Naive thymus-derived CD8-positive, alpha-beta T cell (primary cell): ENCODE measurements at places on chromosomes 11 and 22.

DNA sequence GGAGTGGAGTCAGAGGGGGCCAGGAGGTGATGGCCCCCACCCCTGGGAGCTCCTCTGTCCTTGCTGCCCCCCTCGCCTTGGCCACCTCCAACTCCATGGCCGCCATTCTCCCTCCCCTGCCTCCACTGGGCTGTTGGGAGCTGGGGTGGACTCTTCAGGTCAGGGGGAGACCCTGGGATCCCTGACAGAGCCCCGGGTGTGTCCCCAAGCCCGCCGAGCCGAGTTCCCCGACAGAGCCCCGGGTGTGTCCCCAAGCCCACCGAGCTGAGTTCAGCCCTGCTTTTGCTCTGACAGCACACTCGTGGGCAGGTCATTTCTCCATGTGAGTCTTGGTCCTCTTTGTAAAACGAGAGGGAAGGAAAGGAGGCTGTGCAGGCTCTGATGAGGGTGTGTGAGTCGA is 13.2 kb upstream of the PARVG start:
- no peak for DNase-seq

DNA sequence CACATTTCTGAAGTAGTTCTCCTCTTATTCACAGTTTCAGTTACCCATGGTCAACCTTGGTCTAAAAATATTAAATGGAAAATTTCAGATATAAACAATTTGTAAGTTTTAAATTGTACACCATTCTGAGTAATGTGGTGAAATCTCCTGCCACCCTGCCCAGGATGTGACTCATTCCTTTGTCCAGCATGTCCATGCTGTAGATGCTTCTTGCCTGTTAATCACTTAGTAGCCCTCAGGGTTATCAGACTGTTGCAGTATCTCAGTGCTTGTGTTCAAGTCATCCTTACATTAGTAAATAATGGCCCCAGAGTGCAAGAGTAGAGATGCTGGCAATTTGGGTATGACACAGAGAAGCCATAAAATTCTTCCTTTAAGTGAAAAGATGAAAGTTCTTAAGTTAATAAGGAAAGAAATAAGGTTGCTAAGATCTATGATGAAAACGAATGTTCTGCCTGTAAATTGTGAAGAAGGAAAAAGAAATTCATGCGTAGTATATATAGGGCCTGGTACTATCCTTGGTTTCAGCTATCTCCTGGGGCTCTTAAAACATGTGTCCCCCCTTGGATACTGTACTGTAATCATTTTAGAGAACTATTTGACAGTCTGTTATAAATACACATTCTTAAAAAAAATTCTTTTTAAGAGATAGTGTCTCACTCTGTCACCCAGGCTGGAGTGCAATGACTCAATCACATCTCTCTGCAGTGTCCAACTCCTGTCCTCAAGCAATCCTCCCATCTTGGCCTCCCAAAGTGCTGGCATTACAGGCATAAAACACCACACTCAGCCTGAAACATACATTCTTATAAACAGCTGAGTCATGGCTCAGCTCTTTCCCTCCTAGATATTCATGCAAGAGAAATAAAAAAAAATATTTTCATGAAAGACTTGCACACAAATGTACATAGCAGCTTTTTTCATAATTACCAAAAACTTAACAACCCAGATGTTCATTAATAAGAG is 31.3 kb downstream of the MTNR1B start:
- no peak for DNase-seq

GRCh38 chr11:15941206-15941770 is 415.1 kb downstream of the SOX6 start:
- DNase-seq = no peak

- peak; percentile 84 for DNase-seq
These were observed 3.6 kb downstream of the SEPTIN5 start for GRCh38 chr22:19717691-19718455.

GRCh38 chr22:31079095-31079642 is 1.9 kb upstream of the SMTN start:
- no peak for DNase-seq

DNA sequence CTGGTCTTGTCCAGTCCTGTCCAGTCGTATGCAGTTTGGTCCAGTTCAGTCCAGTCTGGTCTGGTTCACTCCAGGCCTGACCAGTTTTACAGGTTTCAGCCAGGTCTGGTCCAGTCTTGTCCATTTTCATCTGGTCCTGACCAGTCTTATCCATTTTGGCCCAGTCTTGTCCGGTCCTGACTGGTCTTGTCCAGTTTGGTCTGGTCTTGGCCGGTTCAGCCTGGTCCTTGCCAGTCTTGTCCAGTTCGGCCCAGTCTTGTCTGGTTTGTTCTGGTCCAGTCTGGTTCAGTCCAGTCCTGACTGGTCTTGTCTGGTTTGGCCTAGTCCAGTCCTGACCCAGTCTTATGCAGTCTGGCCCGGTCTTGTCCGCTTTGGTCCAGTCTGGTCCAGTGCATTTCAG is 380.2 kb downstream of the OR4C45 start:
- DNase-seq = no peak

DNA sequence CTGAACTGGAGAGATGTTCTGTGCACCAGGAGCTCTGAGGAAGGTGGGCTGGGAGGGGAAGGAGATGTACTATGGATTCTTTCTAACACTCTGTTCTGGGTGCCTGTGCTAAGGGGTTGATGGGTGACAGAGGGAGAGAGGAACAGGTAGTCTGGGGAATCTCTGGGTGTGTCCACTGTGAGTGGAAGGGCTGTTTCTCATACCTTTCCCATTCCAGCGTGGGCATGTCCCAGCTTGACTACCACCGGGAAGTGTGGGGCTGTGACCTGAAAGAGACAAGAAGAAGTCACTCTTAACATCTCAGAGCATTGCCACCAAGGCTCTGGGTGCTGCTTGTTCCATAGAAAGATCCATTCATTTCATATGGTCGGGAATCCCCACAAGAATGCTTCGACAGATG is 121.9 kb downstream of the FBXO7 start:
- no peak for DNase-seq

GRCh38 chr22:28855355-28856094 is 27.8 kb upstream of the ZNRF3 start:
- peak; percentile 36 for DNase-seq

DNA sequence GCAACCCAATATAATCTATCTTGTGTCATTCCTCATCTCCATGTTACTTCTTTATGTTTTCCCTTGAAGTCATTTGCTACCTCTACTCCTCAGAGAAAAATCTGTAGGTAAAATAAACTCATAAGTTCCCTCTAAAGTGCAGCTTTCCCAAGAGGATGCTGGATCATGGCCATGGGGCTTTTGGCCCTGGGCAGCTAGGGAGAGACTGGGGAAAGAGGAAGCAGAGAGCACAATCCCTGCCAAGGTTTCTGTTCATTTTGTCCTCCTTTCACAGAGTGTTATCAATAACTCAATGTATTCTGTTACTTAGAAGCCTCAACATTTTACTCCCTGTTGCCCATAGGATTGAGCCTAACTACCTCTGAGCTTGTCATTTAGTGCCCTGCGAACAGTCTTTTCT is 9.0 kb downstream of the RNF121 start:
- no peak for DNase-seq

DNA sequence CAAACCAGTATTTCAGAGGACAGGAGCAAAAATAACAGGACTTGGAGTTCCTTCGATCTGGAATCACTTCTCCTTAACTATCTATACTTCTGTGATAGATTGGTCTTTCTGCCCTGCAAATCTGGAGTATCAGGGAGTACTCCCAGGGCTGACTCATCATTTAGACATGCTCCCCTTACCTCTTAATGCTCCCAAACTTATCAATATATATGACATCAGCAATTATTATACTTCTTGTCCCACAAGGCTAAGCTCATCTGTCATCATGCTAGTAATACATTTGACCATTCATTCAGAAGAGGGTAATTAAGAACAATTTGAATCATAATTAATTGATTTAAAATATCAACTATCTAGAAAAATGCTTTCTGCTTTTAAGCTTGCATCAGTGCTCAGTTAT is 163.8 kb downstream of the SWAP70 start:
- no peak for DNase-seq

DNA sequence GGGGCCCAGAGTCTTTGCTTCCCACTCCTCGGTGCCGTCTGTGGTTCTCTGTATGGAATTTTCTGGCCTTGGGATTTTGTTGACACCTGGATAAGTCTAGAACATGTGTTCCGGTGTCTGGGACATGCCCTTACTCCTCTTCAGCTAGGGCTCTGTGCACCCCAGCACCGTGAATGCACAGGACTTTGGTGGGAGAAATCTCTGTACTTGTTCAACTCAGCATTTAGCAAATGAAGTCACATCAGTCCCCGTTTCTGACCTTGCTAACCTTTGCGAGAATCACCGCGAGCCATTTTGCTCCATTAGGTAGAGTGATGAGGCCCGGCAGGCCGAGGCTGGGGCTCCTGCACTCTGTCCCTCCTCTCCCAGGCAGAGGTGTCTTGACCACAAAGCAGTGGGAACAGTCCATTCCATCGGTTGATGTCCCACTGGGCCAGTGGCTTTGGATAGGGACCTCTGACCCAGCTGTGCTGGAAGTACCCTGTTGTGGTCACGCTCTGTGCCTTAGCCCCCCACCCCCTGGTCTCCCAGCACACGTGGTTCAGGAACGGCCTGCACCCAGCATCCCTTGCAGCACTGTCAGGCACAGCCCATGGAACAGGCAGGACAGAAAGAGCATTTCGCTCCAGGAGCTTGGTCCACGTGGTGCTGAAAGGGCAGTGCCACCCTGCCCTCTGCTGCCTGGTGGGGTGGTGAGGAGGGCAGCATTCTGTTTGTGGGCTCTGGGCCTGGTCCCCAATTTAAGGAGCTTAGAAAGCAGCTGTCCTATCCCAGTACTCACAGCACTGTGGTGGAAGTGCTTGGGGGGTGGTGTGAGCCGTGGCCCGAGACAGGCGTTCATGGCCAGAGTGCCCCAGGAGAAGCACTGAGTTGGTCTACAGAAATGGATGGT is 73.4 kb downstream of the MED15 start:
- no peak for DNase-seq

GRCh38 chr11:41803895-41804294 is 344.4 kb upstream of the LRRC4C start:
- no peak for DNase-seq

- no peak for DNase-seq
These were observed 27.8 kb upstream of the UBASH3B start for GRCh38 chr11:122627745-122628144.

DNA sequence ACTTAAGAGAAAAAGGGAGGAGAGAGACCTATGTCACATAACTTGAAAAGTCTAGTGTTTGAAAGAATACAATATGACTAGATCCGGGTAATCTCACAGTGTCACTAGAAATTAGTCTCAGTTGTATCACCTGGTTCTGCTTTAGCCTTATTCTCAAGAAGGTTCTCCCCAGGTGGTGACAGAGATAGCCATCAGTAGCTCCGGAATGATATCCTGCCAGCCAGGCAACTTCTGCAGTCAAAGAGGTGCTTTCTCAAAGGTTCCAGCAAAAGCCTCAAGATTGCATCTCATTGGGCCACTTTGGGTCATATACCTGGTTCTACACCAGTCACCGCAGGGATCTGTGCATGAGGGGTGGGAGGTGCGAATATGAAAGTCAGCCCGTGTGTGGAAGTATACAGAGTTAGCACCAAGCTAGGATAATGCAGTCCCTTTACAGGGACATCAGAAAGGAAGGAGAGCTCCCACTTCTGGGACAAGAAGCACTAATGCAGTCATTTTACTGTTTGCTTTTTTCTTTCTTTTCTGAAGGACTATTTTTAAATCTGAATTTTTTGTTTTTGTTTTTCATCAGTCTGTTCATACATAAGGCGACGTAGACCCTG is 61.1 kb downstream of the CYB5R2 start:
- DNase-seq = no peak

- DNase-seq = peak; percentile 57
These were observed 4.6 kb upstream of the GALR3 start for GRCh38 chr22:37818409-37819104.

- DNase-seq = no peak
These were observed 12.0 kb upstream of the RBX1 start for GRCh38 chr22:40939202-40939601.

- DNase-seq = no peak
These were observed 248.0 kb downstream of the CASP12 start for GRCh38 chr11:104650234-104650633.

- DNase-seq = no peak
These were observed 20.1 kb upstream of the TMPRSS4 start for GRCh38 chr11:118056806-118057205.

GRCh38 chr22:36165141-36165540 is 4.6 kb upstream of the APOL3 start:
- DNase-seq = no peak

DNA sequence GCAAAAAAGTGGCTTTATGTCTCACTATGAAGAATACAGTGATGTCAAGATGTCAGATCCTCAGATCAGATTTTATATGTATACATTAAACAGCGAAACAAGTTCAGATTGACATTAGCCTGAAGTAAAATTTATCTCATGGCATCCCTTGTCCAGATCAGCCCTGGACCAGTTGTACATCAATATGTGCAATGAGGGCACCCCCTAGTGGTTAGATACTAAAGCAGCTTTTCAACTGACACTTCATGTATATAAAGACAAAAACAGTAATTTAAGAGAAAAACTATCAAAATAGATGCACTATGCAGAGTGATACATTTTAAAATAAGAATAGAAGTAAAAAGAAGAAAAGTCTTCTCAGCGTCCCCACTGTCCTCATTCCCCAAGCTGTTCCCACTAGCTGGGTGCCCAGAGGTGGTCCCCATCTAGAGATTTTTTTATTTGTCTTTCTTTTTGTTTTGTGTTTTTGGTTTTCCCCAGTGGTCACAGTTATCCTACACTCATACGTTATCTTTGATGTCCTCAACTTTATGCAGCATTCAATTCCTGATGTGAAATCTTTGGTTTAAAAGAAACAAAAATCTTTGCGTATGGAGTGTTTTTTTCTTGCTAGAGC is 2193.4 kb upstream of the RAG2 start:
- DNase-seq = no peak

GRCh38 chr11:76788661-76789442 is 5.7 kb downstream of the TSKU start:
- DNase-seq = no peak

DNA sequence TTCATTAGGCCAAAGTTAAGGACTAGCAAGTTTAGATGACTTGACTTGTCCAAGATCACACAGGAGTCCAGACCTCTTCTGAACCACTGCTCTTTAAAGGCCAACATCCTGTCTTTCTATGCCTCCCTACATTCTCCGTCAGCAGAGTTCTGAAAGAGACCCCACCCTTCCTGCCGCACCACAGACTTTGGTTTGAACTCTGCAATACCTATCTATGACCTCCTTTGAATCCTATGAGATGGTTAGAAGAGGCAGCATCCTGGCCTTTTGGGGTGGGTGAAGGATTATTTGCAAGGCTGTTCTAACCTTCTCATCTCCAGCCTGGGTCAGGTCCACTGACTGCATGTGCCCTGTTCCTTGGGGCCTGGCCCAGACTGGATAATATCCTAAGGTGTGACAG is 4.3 kb upstream of the RRM1 start:
- peak; percentile 80 for DNase-seq

- no peak for DNase-seq
These were observed 29.9 kb upstream of the PANX2 start for GRCh38 chr22:50140615-50141014.

- DNase-seq = no peak
These were observed 953 bp upstream of the LRP5 start for GRCh38 chr11:68311160-68312116.

GRCh38 chr11:122653916-122654585 is 1.5 kb upstream of the UBASH3B start:
- DNase-seq = no peak

- DNase-seq = no peak
These were observed 21.0 kb upstream of the GDPD4 start for GRCh38 chr11:77322506-77322905.
